ENCODE measurements at places on chromosomes 11 and 22.

DNA sequence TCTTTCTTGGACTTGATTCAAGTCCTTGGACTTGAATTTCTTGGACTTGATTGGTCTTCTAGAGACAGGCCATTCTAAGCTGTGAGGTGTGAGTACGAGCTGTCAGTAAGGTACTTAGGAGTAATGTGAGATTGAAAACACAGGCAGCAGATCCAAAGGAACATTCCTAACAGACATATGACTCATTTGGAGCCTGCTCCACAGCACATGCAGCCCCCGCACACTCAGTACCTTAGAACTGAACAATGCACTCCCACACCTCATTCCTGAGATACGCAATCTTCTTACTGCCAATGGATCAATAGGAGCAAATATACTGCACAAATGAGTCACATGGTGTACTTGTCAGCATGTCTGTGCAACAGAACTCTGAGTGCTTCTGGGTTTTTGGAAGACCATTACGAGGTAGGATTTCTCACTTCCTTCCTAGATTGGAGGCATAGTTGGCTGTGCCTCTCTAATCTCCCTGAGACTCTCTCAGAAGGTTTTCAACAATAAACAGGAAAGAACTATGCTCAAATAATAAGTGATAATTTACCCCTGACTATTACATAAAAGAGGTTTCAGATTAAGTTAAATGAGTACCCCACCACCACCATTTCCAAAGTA is 243.1 kb downstream of the KCNA4 start:
- DNase-seq, result no peak

DNA sequence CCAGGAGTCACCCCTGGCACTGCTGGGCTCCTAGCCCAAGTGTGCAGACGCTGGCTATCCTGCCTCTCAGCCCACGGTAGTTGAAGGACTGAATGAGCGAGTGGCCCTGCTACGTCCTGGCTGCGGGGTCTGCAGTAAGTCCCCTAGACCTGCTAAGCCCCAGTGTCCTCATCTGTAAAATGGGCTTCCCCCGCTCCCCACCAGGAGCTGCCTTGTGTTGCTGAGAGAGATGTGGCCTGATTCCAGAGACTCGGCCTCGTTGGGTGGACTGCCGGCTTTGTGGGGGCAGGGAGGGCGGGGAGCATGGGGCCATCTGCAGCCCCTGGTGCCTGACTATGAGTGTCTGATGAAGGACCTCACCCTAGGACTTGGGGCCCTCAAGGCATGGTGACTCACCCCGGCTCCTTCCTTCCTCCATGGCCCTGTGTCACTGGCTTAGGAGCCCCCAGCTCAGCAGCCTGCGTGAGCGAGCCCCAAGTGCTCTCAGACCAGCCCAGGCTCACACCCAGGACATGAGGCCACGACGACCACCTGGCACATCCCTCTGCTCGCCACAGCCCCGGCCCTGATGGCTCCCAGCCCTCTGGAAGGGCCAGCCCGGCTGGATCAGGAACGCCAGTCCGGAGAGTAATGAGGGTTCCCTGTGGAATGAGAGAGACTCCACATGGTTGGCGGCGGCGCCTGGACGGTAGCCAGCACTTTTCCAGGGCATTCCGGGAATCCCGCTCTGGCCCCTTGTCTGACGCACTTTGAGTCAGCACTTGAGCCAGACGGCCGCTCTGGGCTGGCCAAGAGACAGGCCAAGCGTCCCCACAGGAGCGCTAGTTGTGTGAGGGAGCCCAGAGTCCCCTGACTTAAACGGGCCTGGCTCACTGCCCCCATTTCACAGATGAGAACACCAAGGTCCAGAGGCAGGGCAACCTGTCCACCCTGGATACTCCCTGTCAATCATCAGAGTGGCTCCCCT is 50.5 kb upstream of the SHISAL1 start:
- DNase-seq, result peak; percentile 97

GRCh38 chr11:21511835-21512440 is 680.9 kb upstream of the ANO5 start:
- DNase-seq, result peak; percentile 71

DNA sequence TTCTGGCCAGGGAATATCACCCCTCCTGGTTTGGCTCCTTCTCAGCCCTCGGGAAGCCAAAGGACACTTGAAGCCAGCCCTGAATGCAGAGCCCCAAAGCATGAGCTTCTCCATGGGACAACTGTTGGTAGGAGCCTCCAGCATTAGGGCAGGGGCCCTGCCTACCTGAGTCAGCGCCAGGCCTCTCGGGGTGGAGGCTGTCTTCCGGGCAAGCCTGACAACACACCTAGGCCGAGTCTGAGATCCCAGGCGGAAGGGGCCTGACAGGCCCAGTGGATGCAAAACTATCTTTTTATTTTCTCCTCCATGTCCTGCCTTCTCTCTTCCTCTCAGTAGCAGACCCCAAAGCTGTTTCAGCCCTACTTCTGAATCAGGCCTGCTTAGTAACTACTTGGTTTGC is 27.6 kb downstream of the RCOR2 start:
- DNase-seq, result no peak

DNA sequence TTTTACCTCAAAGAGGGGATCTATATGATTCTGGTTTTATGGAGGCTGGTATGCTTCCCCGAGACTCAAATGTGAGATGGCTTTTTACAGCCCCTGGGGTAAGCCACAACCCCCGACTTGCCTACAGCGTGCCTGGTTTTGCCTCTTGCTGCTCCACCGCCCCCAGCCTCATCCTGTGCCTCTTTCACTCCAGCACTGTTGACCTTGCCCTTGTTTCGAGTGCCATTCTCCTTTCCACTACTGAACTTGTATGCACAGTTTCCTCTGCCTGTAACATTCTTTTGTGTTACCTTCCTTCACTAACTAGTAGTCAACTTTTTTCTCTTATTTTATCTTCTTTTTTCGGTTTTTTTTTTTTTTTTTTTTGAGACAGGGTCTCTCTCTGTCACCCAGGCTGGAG is 219.0 kb upstream of the ZBED5 start:
- peak; percentile 6 for DNase-seq

Data from lung (tissue), 17 donors.